H9 (cell line): ENCODE measurements at places on chromosomes 3 and 15. TPM values are rescaled to one million over a fixed set of nuclear protein-coding genes. Genes with fewer than 3 reads are reported as not detected.

- DNase-seq: no peak
- peaks cover 3% of the 10 kb centered on the region; the same call in 1 of the 2 replicates for H3K4me1 ChIP-seq
- H3K27ac ChIP-seq: no peak overlapping the region
- H3K36me3 ChIP-seq: no peaks in the 10 kb centered on the region
- H3K27me3 ChIP-seq: no peaks in the 10 kb centered on the region
Measured at GRCh38 chr3:127156338-127157050, 36.4 kb upstream of the PRR23E start.

DNA sequence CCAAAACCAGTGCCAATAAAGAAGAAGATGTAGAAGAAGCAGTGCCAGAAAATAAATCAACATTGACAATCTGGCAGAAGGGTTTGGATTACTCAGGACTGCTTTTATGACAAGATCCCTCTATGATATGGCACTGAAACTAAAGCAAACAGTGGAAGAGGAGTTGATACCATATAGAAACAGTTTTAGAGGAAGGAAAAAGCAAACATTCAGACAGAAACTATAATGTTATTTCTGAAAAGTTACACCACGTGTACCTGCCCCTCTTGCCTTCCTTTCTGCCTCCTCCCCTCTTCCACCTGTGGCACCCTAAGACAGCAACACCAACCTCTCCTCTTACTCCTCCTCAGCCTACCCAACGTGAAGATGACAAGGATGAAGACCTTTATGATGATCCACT is 63.0 kb downstream of the SFMBT1 start:
- no peaks in the 10 kb centered on the region for H3K36me3 ChIP-seq
- no peak overlapping the region for H3K27ac ChIP-seq
- DNase-seq: no peak
- no peak overlapping the region for H3K4me3 ChIP-seq

- H3K36me3 ChIP-seq: no peaks in the 10 kb centered on the region
- no peak overlapping the region for H3K4me3 ChIP-seq
- no peak overlapping the region for H3K27ac ChIP-seq
- H3K27me3 ChIP-seq: no peaks in the 10 kb centered on the region
- DNase-seq: peak; percentile 46
Measured at GRCh38 chr3:40073310-40074007, 236.0 kb upstream of the EIF1B start.

GRCh38 chr3:151843275-151843674 is 29.4 kb downstream of the AADAC start:
- no peak overlapping the region for H3K4me3 ChIP-seq
- H3K27ac ChIP-seq: no peak overlapping the region
- no peaks in the 10 kb centered on the region for H3K27me3 ChIP-seq
- H3K36me3 ChIP-seq: no peaks in the 10 kb centered on the region
- no peak for DNase-seq
- H3K4me1 ChIP-seq: no peaks in the 10 kb centered on the region

- no peaks in the 10 kb centered on the region for H3K27me3 ChIP-seq
- H3K4me1 ChIP-seq: no peaks in the 10 kb centered on the region
- peaks cover 4% of the 10 kb centered on the region; the same call in 1 of the 2 replicates for H3K36me3 ChIP-seq
- H3K4me3 ChIP-seq: no peak overlapping the region
Measured at GRCh38 chr3:88779482-88779881, 327.9 kb upstream of the EPHA3 start.

DNA sequence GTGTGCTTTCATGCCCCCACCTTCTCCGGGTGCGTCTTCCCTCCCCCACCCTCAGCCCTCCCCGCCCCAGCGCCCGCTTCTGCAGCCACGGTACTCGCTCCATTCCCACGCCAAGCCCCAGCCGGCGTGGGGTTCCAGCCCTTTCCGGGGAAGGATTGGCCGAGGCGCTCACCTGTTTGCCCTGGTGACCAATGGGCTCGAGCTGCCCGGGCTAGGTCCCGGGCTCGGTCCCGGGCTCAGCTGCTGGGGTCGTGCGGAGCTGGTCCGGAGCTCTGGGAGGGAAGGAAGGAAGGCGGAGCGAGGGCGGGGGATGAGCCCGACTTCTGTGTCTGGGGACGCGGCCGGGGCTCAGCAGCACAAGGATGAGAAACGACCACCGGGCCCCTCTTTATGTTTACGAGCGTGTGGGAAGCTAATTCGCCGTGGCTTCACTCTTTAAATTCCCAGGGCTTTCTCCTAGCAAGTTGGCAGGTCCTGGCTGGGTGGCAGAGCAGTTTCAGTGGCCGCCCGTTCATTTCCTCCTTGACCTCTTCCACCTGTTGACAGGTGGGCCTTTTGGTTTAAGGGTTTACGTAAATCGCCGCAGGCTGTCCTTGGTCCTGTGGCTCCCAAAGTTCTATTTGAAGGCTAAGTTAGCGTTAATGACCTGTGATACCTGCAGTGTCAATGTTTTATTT is at the start of gene IGSF10:
Gene IGSF10, minus strand, starts transcription at position 288 of the 677 bp plus-strand sequence. CDS start 2,352 bp downstream, outside the sequence.
- H3K36me3 ChIP-seq: no peaks in the 10 kb centered on the region
- no peaks in the 10 kb centered on the region for H3K27me3 ChIP-seq
- H3K4me1 ChIP-seq: no peaks in the 10 kb centered on the region
- no peak within 1 kb of the TSS for H3K27ac ChIP-seq
- peak; percentile 71 for DNase-seq

DNA sequence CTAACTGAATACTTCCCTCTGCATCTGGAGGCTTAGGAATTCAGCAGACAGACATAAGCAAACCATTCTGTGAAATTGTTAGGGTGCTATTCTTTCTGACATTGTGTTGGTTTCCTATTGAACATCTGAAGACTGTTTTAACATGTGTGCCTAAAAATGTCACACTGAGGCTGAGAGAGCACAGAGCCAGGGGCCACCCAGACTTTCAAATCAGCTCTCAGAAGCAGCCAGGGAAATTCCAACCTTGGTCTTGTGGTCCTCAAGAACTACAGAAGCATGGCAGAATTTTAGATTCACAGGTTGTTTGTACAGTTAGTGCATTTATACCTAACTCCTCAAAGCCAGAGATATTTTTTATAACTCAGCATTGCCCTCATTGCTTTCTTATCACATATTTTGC is 929.2 kb upstream of the CFAP20DC start:
- no peak overlapping the region for H3K4me3 ChIP-seq
- no peaks in the 10 kb centered on the region for H3K27me3 ChIP-seq
- DNase-seq: no peak
- H3K36me3 ChIP-seq: no peaks in the 10 kb centered on the region

LNP1 gene
- 4.1 and 4.2 TPM in 2 replicates for total RNA-seq

AMT gene
- total RNA-seq: 38.8 and 41.2 TPM in 2 replicates

CLASP2 gene
- total RNA-seq: 55.5 and 60.5 TPM in 2 replicates

CERS3 gene
- total RNA-seq: 1.3 and 1.4 TPM in 2 replicates
